ENCODE measurements at places on chromosomes 13 and 19.

DNA sequence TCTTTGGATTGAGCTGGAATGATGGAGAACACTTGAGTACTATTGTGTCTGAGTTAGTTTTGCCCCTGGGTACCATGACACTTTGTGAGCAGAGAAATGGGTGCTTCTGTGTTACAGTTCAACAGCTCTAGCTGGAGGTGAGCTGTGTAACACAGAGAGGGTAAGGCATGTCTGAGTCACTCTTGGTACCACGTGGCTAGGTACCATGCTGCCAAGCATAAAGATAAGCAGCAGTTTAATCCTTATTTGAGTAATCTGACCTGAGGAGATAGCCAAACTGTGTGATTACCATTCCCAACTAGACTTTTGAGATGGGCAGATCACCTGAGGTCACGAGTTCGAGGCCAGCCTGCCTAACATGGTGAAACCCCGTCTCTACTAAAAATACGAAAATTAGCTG is 122.0 kb downstream of the OLFM4 start:
- DNase-seq: no peak

GRCh38 chr19:6813659-6814058 is 41.2 kb downstream of the VAV1 start:
- DNase-seq: no peak

GRCh38 chr19:48284896-48285295 is 15.0 kb downstream of the ZNF114 start:
- DNase-seq: no peak

GRCh38 chr13:110921209-110921608 is 6.3 kb upstream of the ANKRD10 start:
- DNase-seq: no peak

DNA sequence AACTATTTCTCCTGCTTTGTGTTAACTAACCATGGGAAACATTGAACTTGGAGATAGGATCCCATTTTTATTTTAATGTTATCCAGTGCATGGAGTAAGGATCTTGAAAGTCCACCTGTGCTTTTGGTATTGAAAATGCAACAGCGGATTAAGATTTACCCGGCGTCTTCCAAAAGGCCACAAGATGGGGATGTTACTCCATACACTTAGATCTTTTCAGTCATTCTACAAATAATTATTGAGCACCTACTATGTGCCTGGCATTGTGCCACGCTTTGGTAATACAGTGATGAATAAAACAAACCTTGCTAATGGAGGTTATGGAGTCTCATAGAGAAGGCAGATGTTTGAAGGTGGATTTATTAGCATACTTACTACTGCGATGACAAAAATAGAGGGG is 56.9 kb downstream of the RFC3 start:
- no peak for DNase-seq
